ENCODE measurements at places on chromosomes 4 and X.
A peak's percentile ranks its signal among the peaks of the same experiment; 100 is the strongest.

DNA sequence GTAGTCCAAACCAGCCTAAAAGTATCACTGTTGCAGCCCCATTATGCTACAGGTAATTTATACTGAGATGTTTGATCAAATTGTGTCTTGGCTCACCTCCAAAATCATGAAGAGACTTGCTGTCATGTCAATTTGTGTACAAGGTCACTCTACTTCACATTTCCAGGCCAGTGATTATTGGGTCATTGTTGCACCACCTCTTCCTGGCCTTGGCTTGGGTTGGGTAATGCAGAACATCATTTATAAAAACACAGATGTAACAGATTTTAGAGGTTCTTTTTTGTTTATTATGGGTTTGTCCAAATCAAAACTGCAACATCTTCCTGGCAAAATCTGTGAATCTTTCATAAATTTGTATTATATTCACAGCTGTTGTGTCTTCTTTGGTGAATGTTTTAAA is 459.5 kb downstream of the ANKRD50 start:
- no peak for DNase-seq

DNA sequence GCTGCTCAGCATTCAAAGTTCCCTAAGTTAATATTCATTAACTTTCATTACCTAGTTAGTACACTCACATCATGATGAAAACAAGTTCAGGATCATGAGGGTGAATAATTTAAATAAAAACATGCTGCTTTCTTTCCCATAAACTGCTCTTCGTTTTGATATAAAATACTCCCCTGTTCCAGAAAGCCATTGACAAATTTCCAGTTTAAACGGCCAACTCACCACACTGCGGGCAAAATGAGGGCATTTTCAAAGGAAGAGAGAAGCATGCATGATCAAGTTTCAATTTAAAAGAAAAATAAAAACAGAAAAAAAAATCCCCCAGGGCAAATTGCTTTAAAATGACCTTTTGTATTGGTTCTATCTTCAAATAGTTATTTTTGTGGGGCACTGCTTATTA is 69.6 kb downstream of the EPHA5 start:
- no peak for DNase-seq

GRCh38 chrX:135408794-135409193 is 12.9 kb upstream of the SMIM10L2A start:
- DNase-seq = no peak

DNA sequence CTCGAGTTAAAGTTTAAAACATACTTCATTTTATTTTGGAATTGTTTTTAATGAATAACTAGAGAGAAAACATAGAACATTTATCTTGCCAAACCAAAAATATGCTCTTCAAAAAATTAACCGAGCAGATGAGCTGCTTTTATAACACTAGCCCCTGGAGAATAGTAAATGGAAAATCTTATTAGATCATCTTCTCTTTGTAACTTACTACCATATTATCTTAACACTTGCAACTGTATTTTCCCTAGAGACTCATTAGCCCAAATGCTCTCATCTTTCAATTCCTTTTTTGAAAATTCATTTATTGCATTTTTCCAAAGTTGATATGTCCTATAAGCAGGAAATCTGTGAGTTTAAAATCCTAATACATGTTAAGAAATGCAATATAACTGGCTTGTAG is 143.3 kb downstream of the CAMK2D start:
- DNase-seq = no peak

DNA sequence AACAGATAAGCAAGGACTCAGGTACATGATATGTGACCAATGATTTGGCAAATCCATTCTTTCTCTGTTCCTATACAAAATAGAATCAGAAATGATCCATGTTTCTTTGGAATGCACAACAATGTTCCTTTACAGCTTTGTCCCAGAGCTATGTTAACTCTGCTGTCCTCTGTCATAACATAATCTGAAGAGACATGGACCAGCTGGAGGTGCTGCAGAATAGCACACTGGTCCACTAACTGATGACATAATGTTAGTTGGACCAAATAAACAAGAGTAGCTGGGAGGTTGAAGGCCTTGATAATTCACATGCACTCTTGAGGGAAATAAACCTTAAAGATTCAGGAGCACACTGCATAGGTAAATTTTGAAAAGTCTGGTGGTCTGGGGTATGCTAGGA is 23.0 kb upstream of the DHX15 start:
- no peak for DNase-seq

GRCh38 chrX:2514131-2514530 is 13.4 kb upstream of the DHRSX start:
- DNase-seq = no peak

DNA sequence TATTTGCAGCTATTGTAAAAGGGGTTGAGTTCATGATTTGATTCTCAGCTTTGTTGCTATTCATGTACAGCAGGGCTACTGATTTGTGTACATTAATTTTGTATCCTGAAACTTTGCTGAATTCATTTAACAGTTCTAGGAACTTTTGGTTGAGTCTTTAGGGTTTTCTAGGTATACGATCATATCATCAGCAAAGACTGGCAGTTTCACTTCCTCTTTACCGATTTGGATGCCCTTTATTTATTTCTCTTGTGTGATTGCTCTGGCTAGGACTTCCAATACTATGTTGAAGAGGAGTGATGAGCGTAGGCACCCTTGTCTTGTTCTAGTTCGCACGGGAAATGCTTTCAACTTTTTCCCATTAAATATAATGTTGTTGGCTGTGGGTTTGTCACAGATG is 48.1 kb downstream of the NPY1R start:
- DNase-seq = no peak

DNA sequence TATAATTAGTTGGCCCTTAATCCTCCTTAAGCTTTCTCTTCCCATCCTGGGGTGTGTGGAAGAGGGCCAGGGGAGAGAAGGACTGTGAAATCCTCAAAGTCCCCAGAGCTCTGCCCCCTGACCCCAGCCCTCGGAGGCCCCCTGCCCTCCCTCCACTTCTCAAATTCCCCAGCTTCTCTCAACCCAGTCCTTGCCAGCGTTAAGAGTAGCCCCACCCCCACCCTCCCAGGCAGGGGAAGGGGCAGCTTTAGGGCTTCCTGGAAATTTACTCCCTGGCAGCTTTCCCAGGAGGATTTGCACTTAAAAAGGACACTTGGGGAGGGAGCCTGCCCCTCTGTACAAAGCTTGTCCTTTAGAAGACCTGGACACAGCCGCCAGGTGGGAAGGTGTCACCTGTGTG is 11.8 kb upstream of the CD40LG start:
- DNase-seq = no peak

DNA sequence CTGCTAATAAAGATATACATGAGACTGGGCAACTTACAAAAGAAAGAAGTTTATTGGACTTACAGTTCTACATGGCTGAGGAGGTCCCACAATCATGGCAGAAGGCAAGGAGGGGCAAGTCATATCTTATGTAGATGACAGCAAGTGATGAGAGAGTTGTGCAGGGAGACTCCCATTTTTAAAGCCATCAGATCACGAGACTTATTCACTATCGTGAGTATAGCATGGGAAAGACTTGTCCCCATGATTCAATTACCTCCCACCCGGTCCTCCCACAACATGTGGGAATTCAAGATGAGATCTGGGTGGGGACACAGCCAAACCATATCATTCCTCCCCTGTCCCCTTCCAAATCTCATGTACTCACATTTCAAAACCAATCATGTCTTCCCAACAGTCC is 50.9 kb upstream of the GRID2 start:
- no peak for DNase-seq

DNA sequence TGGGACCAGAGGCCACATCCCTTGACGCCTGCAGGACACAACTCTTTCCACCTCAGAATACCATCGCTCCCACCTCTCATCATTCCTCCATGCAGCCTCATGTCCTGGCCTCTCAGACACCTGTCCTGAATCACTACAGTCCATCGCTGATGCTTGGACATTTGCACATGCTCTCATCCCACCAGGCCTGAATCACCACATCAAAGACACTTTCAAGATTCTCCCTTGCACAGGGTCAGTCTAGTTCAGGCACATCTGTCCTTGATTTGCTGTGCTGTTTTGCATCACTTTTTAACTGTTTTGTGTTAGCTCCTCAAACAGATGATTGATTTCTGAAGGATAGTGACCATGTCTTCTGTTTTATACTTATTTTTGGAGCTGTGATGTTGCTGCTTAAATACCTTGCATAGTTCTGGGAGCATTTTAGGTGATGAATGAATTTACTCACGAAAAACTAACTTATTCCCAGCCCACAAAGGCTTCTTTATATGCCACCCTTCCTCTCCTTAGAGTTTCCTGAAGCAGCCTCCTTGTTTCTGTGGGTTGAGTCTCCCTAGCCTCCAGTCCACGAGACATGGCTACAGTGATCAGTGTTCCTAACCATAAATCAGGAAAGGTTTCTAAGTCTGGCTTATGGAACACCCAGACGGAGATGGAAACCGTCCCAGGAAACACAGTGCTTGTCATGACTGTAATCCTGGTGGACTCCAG is 2.6 kb downstream of the FAM114A1 start:
- no peak for DNase-seq

DNA sequence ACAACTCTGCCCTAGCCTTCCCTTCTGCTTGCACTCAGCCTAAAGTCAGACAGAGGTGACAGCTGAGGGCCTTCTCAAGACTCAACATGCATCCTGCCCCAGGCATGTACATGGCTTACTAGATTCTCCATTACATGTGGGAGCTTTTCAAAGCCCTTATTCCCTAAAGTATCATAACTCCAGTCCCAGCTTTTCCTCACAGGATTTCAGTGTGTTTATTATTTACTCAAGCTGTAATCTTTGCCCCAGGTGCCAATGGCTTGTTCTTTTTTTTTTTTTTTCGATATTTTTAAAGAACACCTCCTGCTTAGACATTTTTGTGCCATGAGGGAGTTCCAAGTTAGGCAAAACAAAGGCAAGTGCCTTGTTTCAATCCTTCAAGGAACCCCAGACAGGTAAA is 154.0 kb upstream of the RADX start:
- no peak for DNase-seq

GRCh38 chr4:159608436-159608835 is 505.6 kb downstream of the RAPGEF2 start:
- peak; percentile 56 for DNase-seq

GRCh38 chr4:866761-867390 is 40.9 kb upstream of the CPLX1 start:
- peak; percentile 19 for DNase-seq

GRCh38 chr4:188879598-188879997 is 740.4 kb downstream of the TRIML1 start:
- DNase-seq = no peak

- DNase-seq = no peak
Observed at GRCh38 chrX:21493226-21493830, 119.1 kb downstream of the CNKSR2 start.

DNA sequence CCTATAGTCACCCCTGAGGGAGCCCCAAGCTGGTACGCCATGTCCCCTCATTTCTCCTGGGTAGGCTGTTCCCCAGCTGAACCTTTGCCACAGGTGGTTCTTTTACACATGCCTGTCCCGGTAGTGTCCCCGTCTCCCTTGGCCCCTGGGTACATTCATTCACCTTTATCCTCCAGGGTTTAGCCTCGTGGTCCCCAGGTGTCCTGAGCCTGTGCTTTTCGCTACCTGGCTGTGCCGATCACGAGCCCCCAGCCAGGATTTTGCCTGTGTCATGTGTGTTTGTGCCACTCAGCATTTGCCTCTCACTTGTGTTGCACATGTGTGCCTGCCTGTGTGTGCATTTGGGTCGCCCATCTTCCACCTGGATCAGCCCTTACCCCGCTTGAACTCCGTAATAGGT is 57.6 kb downstream of the GPR143 start:
- no peak for DNase-seq
